ENCODE measurements at places on chromosomes 6 and 20.

DNA sequence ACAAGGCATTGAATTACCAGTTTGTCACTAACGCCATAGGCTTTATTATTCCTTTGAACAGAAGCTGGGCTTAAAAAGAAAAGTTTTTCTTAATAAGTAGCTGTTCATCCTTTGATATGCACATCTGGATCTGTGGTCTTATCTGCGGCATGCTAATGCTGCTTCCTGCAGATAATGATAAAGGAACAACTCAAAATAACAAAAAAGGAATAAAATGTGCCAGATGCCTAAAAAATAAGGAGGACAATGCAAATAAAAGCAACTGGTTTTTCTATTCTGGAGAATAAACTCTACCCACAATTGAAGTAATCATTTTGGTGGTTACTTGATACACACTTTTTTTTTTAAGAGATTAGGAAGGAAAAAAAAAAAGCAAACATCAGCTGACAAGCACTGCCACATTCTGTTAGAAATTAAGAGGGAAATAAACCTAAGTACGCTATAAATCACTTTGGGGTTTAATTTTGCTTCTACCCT is 156.8 kb upstream of the SALL4 start:
- DNase-seq, result no peak

GRCh38 chr6:32073101-32073500 is 34.9 kb downstream of the CYP21A2 start:
- DNase-seq, result no peak

DNA sequence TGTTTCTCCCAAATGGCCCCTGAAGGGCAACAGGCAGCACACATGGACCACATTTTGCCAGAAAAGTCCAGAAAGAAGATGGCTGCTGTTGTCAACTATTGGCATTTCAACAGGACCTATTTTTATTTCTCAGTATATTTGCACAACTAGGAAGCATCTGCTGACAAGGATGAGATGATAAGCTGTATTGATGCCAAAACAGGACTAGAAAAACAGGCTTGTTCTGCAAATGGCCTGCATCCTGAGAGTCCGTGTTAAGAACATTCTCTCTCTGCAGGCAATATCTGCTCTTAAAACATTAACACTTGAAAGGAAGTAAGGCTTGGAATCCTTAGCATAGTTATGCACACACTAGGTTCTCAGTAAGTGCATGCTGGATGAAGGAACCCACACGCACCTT is 283.7 kb downstream of the ESR1 start:
- DNase-seq, result no peak

- no peak for DNase-seq
These were observed 4.9 kb downstream of the SIGLEC1 start for GRCh38 chr20:3707508-3707899.

GRCh38 chr6:37684801-37685200 is 12.9 kb downstream of the MDGA1 start:
- no peak for DNase-seq

DNA sequence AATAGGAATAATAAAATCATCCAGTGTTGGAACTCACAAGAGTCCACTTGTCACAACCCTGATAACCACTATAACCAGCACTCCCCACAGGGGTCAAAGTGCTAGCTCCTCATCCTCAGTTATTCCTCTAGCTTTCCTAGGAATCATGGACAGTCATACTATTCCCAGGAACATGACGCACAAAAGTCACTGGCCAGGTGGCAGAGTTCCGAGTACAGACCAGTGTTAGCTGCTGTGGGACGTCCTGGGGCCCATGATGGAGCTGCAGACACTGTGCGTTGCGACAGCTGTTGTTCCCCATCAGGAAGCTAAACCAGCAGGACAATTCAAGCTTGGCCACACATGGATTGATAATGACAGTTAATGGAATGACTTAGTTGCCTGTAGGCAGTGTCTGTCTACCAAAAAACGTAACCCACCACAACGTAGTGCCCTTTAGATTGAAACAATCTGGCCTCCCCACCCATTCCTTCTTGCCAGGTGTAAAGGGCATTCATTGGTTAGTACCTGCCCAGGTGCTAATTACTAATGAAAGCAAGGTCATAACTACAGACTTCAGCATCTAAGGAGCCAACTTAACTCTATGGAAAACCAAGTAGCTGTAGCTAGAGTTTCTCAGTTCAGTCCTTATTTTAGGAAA is 17.4 kb downstream of the EZR start:
- DNase-seq, result no peak

DNA sequence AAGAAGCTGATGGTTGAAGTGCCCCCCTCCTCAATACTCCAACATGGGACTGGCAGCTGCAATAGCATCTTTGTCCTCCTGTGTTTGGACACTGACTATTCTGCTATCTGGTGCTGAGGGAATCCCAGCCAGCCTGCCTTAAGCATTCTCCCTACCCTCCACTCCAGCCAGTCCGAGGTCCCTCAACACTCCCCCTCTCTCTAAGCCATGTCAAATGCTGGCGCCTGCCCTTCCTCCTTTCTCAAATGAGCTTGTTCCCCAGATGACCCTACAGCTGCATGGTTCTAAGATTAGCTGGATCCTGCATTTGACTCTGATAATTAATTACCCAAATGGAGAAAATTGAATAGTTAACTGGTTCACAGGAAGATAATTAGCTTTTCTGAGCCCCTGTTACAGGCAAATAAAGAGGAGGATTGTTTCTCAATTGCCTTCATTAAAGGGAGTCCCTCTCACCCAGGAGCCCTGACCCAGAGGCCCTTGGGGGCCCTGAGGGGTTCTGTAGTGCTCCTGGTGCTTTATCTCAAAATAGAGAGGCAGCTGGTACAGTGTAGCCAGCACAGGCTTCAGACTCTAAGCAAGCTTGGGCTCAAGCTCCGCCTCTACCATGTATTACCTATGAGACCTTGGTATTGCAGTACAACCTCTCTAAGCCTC is 37.9 kb upstream of the CHD6 start:
- DNase-seq, result no peak

GRCh38 chr6:19603721-19604120 is 233.4 kb upstream of the ID4 start:
- DNase-seq, result no peak

DNA sequence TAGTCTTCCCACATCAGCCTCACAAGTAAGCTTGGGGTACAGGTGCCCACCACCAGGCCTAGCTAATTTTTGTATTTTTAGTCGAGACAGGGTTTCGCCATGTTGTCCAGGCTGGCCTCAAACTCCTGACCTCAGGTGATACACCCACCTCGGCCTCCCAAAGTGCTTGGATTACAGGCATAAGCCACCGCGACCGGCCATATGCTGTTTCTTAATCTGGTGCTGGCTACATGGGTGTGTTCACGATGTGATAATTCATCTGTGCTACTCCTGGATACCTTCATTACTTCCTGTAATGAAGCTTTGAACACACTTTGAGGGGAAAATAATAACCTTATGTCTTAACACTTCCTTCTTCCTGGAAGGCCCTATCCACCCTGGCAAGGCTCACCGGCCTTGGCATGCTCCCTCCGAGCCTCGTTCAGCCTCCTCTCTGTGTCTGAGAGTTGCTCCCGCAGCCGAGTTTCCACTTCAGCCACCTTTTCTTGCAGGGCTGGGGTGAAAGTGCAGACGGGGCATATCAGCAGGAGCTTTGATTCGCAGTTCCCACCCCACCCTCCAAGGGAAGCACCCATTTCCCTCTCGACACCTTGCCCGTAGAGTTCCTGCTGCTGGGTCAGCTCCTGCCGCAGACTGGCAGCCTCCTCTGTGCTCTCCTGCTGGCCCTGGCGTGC is 5.6 kb upstream of the PSORS1C2 start:
- no peak for DNase-seq

GRCh38 chr6:12328701-12329100 is 38.5 kb downstream of the EDN1 start:
- DNase-seq, result no peak

GRCh38 chr20:22829356-22829755 is 205.8 kb upstream of the SSTR4 start:
- DNase-seq, result no peak
